Hematopoietic multipotent progenitor cell (in vitro differentiated cells): ENCODE measurements at places on chromosomes 7 and 10.
A peak's percentile ranks its signal among the peaks of the same experiment; 100 is the strongest.

DNA sequence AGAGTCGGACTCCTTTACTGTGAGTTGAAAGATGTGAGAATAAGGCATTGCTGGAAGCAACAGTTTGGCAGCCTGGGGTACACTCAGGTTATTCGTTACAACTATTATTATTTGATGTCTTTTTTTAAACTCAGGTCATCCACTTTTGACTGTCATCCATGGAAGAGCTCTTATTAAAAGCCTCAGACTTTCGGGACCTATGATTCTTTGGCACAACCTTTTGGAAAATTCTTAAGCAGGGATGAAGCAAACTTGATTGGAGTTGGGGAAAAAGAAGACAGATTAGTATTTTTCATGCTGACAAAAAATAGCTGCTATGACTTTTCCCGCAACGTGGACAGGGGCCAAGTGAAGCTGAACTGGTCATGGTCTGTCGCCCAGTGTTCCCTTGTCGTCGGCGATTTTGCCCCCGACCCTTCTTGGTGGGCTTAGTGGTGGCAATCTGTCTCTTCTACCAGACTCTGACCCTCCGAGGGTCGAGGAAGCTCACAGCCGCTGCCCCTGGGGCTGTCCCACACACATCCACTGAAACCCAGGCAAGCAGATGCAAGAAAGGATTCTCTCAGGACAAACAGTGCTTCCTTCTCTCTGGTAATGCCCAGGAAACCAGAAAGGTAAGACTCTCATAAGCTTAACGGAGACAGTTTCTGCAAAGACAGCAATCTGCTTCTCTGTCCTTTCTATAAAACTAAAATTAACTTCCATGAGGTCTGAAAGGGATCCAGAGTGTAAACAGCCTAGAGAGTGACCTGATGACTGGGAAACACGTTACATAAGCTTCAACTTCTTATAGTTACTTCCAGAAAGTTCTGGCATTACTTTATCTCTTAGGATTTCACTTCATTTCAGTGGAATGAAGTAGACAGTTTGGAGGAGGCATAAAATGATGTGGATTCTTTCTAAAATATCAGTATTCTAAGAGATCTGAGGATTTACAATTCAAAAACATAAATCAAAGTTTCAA is 1.0 kb downstream of the CPED1 start:
- DNase-seq: no peak

DNA sequence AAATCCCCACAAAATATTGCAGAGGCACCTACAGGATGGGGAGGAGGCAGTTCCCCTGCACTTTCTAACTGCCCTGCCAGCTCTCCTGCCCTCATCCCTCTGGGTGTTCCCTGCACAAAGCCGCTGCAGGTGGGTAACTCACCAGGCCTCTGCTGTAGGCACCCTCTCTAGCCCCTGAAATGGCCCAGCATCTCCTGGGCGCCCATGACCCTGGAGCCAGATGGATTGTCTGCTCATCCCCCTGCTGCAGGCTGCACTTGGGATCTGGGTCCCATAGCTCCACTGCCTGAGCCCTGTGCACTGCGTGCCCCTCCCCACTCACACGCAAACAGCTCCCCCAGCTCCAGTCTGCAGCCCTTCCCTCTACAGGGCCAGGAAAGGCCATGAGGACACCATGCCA is 130.9 kb downstream of the C10orf105 start:
- DNase-seq: no peak

DNA sequence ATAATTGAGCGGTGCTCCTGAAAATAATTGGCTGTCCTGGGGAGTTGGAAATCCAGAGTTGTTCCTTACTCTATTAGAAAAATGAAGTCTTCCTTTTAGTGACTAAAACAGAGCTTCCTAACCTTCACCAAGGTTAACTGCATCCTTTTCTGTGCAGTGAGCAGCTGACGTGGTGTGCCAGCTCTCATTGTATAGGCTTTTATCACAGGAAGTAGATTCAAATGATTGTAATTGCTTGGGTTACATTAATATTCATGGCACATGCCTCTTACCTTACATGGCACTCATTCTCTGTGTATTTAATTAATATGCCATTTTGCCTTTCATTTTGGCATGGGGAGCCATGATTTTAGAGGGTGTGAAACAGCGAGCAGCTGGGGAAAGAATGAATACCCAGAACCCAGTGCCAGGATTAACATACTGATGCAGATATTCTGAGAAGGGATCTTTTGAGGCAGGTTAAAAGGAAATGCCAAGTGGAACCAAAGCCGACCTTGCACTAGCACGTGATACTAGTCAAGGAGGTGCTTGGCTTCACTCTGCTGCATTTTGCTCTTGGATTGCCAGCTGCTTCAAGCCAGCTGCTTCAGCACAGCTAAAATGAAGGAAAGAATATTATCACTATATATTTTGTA is 115.3 kb downstream of the ST7 start:
- DNase-seq: no peak

- no peak for DNase-seq
These were observed 26.1 kb downstream of the WAC start for GRCh38 chr10:28558923-28559508.

DNA sequence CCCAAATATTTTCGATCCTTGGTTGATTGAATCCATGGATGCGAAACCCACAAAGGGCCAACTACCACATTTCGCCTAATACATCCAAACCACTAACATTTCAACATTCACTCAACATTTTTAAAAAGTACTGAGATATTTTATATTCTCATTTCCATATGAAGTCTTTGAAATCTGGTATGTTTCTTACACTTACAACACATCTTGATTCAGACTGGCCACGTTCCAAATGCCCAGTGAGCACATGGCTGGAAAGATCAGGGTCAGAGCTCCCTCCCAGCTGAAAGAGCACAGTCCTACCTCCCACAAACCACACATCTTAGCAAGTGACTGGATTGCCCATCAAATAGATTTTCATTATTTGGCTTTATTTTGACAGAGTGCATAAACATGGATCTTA is 18.9 kb downstream of the NCAPG2 start:
- DNase-seq: no peak

GRCh38 chr7:108875139-108875538 is 305.5 kb downstream of the DNAJB9 start:
- no peak for DNase-seq

DNA sequence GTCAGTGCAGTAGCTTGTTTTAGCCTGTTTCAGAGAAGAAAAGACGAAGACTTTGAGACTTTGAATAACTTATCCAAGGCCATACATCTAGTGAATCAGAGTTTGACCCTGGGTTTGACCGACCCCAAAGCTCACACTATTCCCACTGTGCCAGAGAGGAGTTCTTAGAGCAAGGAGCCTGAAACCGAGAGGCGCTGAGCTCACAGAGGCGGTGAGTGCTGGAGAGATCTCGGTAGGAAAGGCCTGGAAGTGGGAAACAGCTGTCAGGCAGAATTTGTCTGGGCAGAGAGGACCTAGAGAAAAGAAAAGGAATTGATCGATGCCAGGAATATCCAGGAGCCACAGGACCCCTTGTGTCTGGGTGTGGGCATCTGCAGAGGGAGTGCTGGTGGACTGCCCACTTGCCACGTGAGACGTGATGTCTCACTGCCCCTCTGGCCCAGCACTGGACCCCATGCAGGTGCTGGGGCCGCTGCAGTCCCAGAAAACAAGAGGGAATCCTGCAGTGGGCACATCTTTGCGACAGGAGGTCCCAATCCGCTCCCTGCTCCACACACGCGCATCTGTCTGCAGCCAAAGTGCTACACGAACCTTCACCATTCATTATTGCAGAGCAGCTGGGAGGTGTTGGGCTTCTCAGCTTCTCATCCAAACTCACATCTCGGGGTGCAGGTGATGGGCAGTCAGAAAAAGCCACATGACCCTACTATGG is 6.2 kb downstream of the CALML3 start:
- no peak for DNase-seq

DNA sequence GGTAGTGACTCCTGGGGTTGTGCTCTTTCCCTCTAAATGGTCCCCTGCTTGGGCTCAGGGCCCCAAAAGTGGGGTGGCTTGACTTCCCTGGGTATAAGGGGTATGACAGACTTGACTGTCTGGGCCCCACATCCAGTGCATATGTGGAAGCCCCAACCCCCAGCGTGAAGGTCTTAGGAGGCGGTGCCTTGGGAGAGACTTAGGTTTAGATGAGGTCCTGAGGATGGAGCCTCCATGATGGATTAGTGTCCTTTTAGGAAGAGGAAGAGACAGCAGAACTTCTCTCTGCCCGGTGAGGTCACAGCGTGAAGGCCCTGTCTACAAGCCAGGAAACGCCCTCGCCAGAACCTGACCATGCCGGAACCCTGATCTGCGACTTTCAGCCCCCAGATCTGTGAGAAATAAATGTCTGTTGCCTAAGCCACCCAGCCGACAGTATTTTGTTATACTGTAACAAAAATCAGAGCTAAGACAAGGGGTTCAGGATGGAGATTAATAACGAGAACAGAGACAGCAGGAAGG is 23.8 kb downstream of the PODXL start:
- no peak for DNase-seq

DNA sequence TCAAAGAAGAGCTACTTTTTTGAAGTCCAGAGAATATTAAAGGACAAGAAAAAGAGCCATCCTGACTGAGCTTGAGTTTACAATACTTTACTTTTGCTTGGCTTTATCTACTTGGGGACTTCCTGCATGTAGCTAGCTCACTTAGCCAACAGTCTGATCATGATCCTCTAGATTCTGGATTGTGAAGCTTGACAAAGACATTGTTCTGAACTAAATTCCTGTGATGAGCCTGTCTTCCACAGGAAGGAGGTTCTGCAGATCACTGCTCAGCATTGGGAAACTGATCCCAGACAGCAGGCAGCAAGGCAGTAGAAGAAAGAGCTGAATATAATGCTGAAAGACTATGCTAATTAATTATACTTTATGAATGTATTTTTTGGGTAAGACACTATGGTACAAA is 296.4 kb downstream of the DGKB start:
- no peak for DNase-seq

- no peak for DNase-seq
These were observed 238.5 kb downstream of the ADARB2 start for GRCh38 chr10:1498746-1499358.

- DNase-seq: no peak
These were observed 169.6 kb downstream of the TCERG1L start for GRCh38 chr10:131141645-131142516.

DNA sequence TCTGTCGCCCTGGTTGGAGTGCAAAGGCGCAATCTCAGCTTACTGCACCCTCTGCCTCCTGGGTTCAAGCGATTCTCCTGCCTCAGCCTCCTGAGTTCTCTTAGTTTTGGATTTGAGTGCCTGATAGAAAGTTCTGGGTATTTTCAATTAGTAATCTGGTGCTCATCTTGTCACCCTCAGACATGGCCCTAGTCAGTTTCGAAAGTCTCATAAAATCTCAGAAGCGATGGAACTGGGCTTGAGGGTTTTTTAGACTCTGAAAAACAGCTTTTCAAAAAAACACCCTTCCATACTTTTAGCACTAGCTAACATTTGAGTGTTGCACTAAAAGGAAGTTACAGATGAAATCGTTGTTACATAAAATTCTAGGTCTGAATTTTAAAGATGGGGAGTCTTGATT is 9.4 kb upstream of the PIP4K2A start:
- DNase-seq: no peak

DNA sequence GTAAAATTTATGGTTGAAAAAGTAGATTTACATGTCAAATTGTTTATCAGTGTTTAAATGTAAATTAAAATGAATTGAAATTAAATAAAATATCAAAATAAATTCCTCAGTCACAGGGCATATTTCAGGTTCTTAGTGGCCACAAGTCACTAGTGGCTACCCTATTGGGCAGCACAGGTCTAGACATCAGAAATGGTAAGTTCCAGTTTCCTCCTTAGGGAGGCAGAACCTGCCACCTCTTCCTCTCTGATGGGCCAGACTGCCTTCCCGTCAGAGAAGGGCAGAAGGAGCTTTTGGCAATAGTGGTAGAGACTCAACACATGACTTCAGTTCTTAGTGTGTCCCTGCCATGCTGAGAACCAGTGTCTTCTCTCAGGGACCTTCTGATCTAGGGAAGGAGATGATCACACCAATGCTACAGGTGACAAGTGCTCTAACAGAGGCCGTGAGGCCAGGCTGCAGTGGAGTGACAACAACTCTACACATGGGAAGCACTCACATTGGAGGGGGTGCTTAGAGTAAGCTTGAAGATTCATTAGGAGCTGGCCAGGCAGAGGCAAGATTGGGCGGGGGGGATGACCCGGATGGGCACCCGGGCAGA is 14.4 kb upstream of the PCBD1 start:
- DNase-seq: no peak

DNA sequence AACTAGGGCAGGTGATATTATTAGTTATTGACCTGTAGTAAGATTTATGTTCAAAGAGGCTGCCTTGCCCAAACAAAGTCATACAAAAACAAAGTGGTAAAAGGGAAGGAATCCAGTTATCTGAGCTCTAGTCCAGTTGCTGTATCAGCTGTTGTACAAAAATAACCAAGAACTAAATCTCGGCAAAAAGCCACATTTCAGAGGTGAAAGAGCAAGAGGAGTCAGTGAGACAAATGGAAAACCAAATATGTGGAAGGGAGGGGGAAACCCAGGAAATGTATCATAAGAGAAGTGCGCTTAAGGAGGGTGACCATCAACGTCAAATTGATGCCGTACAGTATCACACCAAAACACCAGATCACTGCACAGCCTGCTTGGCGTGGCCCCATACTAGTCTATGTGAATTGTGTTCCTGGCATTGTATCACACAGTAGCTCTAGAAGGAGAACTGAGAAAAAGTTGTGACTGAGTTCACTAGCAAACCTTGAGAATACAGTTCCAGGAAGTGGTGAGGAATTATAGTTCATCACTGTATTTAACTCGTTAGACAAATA is 6.4 kb downstream of the AGBL3 start:
- no peak for DNase-seq

DNA sequence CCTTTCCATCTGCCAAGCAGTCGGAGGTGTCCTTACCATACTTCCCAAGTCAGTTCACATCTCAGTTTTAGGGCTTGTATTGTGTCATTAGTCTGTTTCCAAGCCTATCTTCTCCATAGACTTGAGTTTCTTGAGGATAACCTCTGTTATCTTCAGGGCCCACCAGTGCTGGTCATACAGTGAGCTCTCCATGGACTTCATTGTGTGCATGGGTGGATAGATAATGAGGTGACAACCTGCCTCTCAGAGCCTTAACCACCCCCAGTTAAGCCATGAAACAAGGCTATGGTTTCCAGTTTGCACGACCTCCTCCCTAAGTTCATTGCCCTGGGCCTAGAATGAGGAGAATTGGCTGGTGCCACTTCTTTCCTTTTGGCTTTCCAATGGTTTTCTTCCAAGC is 38.5 kb upstream of the WAC start:
- no peak for DNase-seq

- no peak for DNase-seq
These were observed 98.2 kb downstream of the CALN1 start for GRCh38 chr7:72313906-72314305.

DNA sequence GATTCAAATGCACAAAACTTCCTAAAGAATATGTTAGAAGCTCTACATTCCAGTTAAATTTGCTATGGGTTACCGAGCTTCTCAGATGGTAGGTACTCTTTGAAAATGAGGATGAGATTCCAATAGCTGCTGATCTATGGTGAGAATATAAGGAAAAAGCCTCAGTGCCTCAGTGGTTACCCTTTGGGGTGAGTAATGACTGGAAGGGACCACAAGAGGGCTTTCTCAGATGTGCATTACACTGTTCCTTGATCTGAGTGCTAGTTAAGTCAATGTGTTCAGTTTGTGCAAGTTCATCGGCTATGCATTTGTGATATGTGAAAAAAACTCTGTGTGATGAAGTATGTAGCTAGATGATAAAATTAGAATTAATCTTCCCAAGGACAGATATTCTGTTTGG is 3.5 kb downstream of the NRCAM start:
- peak; percentile 38 for DNase-seq
